ENCODE measurements at places on chromosomes 2 and 18.

DNA sequence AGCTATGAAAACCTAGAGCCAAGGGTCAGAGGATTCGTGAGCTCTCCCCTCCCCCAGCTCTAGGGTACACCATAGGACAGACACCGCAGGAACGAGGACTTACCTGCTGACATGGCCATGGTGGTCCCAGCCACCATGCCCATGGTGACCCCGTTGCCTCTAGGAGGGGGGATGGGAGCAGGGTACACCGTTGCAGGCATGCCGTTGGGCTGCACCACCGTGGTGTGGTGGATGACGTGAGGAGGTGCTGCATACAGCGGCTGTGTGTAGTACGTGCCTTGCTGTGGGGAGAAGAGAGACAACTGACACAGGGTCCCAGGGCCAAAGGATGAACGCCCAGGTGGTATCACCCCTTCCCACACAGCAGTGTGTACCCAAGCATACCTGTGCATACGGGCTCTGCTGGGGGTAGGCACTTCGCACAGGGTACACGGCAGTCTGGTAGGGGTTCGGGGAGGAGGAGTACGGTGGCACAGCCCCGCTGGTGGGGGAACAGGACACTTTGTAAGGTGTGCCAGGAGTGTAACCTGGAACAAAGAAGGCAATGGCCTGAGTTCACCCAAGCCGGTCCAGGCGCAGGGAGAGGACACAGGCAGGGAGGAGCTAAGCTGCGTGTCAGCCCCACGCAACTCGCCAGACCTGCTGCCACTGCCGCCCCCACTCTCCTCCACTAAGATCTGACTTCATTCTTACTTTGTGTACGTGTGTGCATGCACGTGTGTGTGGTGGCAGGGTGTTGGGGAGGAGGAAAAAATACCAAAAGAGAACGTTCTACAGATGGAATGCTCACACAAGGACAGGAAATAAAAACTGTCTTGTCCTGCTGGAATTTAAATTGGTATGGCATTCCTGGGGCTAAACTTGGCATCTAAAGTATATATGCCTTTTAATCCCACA lies 37.8 kb downstream of the FAM168B start:
- no peak for DNase-seq

GRCh38 chr2:166451468-166451867 lies 42.6 kb downstream of the SCN7A start:
- no peak for DNase-seq

- DNase-seq = peak; percentile 27
These were observed 60.2 kb downstream of the TMEM247 start for GRCh38 chr2:46539327-46540276.

GRCh38 chr18:54742659-54743604 lies 85.3 kb upstream of the RAB27B start:
- peak; percentile 96 for DNase-seq

GRCh38 chr18:3029215-3029952 lies 16.4 kb upstream of the LPIN2 start:
- DNase-seq = peak; percentile 90

DNA sequence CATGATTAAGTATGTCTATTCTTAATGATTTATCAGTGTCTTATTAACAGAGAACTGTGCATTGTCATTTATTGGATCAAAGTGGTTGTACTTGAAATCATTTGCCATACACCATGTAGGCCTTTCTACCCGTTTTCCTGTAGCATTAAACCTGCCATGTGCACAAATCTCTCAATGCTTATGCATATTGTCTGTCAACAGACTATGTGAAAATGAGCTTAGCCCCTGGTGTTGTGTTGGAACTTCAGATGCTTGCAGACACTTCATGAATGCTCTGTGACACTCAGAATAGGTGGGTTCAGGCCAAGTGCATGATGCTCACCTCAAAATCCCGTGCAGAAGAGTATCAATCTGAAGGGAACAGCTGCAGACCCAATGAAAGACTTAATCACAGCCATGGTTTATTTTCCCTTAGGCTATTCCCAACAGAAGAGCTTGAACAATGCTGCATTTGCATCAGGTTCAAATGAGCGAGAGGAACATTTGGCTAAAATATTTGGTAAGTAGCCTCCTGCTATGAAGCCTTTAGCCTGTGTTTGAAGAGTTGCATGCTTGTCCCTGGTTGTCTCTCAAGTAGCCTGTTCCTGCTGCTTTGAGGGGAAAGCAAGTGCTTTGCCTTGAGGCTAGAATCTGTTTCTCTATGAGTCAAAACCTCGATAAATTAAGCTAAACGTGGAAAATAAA lies 6.1 kb downstream of the C2orf92 start:
- DNase-seq = no peak

DNA sequence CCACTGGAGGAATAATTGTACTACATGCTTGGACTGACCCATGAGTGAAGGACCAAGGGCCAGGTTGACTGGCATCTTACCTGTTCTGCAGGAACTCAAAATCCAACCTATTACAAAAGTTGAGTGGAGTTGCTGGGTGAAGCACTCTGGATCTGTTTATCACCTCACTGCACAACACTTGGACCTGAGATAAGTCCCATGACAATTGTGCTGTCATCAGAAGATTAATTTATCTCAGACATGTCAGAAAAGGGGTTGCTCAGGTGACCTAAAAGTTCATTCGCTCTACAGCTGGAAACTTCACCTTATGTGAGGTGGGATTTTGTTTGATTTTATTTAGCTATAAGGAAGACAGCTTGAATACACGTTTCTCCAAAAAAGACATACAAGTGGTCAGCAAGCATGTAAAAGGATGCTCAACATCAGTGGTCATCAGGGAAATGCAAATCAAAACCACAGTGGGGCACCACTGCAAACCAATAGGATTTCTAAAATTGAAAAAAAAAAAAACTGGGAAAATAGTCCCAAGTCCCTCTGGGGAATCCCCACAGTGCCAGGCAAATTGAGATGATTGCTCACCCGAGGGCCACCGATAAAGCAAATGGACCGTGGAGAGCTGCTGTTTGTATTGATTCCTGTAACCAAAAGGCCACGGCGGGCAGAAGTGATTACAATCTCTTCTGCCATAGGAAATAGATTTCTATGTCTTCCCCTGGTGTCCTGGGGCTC lies 65.8 kb upstream of the SLC35F5 start:
- no peak for DNase-seq

DNA sequence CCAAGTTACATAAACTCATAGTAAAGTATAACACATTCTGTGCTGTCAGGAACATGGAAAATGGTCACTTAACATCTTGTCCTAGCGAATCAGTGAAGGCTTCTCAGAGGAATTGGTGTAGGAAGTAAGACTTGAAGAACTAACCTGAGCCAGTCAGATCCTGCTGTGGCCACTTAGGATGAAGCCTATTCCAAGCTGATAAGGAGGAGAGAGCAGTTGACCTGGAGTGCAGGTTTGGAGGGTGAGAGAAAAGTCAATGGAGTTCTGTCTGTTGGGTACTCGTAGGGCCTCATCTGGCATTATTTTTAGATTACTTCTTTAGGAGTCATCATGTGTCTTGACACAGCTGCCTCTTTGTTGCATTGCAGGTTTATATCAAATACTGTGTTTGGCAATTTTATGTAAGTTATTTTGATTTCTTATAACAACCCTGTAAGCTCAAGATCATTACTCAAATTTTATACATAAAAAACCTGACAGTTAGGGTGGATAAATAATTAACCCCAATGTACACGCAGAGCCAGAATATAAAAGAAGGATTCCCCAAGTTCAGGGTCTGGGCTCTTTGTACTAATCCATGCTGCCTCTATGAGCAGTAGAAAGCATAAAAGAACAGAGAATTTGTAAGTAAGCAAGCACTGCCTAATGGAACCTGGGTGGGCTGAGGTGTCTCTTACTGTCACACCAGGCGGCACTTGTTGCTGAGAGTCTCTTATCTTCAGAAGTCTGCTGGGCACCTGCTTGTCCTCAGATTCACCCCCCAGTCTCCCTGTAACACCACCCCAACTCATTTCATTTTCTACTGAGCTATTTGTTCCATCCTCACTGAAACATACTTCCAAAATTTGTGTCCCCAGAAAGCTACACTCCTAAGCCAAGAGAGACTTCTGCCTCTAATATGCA lies 252.1 kb upstream of the NT5C1B start:
- no peak for DNase-seq

GRCh38 chr2:127575185-127575765 lies 39.8 kb downstream of the MYO7B start:
- DNase-seq = no peak

DNA sequence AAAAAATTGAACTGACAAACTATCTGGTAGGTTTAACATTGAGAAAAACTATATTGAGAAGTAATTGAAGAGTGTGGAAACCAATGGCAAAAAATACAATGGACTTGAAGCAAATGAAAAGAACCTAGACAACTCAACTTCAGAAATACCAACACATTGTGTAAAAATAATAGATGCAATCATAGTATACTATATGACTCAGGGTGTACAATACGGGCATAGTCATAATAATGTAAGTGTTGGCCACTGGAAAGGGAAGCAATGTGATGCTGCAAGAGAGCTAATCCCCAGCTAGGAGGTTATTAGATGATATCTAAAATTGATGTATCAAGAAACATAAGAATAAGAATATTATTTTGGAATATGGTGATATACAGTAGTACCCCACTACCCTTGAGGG lies 45.3 kb downstream of the SMAD7 start:
- no peak for DNase-seq

GRCh38 chr18:24386681-24387080 lies 10.9 kb downstream of the OSBPL1A start:
- DNase-seq = no peak

GRCh38 chr2:96159084-96159830 lies 14.0 kb upstream of the DUSP2 start:
- DNase-seq = no peak

DNA sequence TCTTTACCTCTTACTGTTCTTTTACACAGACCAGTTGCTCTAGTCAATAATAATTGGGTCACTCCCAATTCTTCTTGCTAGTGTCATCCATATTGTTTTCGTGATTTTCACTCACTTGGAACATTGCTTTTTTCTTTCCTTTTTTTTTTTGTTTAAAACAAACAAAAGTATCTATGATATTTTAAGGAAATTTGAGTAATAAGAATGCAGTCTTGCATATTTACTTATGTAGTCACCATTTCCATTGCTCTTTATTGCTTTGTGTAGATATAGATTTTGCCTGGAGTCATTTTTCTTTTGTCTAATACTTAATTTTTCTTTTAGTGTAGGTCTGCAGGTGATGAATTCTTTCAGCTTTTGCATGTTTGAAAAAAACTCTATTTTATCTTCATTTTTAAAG lies 71.9 kb downstream of the WDR7 start:
- no peak for DNase-seq

- DNase-seq = no peak
These were observed 26.6 kb downstream of the MBD2 start for GRCh38 chr18:54197747-54198411.
